ENCODE measurements at places on chromosomes 12 and 14.

GRCh38 chr14:60196291-60196690 is 31.1 kb upstream of the DHRS7 start:
- DNase-seq, result no peak

DNA sequence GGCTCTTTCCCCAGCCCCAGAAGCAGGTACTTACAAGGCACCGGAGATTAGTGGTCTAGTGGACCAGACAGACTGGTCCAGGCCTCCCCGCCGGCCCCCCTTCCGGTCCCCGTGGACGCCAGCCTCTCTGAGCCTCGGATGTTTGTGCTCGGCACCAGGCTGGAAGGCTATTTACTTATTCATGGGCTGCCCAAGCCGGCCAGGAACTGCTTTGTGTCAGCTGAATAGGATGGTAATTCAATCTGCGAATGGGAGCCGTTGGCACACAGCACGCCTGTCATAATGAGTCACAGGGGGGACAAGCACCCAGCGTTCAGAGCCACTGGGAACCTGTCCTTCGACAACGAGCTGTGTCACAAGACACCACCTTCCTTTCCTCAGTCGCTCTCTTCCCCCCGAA is 82.3 kb downstream of the RIMBP2 start:
- no peak for DNase-seq

DNA sequence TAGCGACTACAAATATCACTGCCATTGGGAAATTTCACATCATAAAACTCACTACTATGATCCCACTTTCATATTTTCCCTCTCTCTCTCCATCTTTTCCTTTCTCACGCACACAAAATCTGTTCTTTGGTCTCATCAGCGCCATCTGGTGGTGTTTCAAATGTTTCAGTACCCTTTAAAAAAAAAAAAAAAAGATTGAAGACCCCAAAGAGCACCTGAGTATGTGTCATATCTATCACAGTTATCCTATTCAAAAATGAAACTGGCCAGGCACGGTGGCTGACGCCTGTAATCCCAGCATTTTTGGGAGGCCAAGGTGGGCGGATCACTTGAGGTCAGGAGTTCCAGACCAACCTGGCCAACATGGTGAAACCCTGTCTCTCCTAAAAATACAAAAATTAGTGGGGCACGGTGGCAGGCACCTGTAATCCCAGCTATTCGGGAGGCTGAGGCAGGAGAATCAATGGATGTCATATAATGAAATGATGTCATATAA is 72.4 kb downstream of the TTC9 start:
- peak; percentile 8 for DNase-seq

GRCh38 chr14:54686219-54686870 is 119.4 kb downstream of the SAMD4A start:
- no peak for DNase-seq

- DNase-seq, result no peak
These were observed 390.3 kb downstream of the DIO2 start for GRCh38 chr14:79820866-79821535.

DNA sequence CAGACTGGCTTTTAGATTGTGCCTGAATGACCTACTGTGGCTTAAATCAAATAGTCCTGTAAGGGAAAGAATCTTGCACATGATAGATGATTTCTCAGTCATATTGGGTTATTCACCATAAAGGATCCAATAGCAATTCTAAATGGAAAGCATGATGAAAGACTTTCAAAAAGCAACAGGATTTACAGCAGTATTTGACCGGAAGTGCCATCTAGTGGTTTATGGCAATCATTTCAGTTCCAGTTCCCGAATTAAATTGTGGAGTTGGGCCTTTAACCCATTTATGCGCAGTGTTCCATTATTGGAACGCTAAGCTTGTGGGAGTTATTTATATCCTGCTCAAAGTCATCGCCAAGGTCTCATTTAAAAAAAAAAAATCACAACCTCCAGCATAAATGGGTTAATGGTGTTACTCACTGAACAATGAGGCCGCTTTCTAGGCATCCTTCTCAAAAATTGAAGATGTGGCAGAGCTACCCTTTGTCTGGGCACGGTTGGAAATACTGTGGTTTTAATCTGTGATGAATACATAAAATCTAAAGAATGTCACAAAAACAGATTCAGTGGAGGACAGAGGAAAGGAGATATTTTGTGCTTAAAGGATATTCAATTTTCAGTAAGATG is 60.8 kb upstream of the REP15 start:
- DNase-seq, result no peak

GRCh38 chr12:69698769-69699540 is at the start of gene BEST3:
BEST3 (minus strand) TSS chr12:69699303; CDS start chr12:69697798, 1,505 bp downstream.
- DNase-seq, result no peak

DNA sequence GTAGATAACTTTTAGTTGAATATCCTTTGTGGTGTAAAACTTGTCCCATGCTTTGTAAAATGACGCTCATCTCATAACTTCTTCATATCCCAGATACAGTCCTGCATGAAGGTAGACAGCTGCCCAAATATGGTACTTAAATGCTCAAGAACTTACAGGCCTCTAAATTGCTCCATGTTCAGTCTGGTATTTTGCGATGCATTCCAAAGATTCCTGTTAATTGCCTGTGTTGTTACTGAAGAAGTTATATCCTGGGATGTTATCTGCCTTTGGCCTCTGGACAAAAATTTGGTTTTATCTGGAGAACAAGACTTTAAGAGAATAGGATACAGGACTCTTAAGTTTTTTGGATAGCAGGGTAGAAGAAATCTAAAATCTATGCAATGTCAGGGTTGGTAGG is 473.0 kb downstream of the PCNX1 start:
- DNase-seq, result no peak

DNA sequence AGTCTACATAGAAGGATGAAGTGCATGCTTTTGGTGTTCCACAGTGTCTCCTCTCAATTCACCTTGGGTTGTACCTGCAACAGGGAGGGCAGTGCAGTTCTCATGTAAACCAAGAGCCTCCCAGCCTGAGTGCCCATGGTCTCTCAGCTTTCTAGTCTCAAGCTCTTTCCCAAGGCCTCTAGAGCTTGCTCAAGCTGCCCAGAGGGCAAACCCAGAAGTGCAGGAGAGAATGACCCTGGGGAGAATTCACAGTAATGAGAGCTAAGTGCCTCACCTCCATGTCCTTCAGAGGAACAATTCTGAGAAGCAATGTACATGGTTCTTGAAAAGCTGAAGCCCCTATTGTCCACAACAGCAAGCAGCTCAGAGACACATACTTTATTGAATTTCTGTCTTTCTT is 180.5 kb downstream of the BCAT1 start:
- DNase-seq, result no peak

- no peak for DNase-seq
These were observed 371.8 kb downstream of the RPL10L start for GRCh38 chr14:46279776-46280175.

- DNase-seq, result no peak
These were observed 94.6 kb upstream of the MUCL1 start for GRCh38 chr12:54759751-54760150.

DNA sequence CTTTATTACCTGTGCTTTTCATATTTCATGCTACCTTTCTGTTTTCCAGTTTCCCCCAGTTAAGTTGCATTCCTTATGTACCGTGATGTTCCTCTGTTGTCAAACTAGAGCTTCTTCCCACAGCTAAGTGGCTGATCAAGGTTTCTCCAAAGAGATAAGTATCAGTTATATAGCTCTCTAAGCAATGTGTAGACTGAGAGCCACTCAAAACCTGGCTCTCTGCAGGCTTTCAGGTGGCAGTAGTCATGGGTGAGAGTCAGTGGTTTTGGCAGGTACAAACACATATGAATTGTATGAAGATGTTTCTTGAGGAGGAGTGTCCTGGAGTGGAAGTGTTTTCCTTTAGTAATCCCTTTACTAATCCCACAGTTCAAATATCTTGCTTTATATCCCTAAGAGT is 28.4 kb downstream of the TXNRD1 start:
- no peak for DNase-seq

DNA sequence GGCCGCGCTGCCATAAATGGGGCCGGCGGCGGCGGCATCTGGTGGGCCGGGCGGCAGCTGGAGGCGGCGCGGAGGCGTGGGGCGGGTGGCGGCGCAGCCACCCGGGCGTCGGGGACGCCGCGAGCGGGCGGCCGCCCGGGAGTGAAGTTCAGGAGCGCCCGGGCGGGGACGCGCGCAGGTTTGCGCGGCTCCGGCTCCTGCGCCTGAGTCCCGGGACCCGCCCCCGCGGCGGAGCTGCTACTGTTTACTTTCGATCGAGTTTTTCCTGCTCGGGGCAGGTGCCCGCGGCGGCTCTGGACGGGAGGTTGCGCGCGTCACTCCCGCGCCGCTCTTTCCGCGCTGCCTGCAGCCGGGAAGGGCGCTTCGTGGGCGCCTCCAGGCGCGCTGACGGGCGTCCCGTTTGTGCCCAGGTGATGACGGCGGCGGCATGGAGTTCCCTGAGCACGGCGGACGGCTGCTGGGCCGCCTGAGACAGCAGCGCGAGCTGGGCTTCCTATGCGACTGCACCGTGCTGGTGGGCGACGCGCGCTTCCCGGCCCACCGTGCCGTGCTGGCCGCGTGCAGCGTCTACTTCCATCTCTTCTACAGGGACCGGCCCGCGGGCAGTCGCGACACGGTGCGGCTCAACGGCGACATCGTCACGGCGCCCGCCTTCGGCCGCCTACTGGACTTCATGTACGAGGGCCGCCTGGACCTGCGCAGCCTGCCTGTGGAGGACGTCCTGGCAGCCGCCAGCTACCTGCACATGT is at the start of gene ZBTB42:
Gene ZBTB42, plus strand, starts transcription at position 331 of the 749 bp plus-strand sequence. Its CDS starts 97 bp downstream, at position 428.
- no peak for DNase-seq

- DNase-seq, result no peak
These were observed 803 bp downstream of the STK38L start for GRCh38 chr12:27244689-27245488.

GRCh38 chr12:121536054-121536898 is 44.5 kb downstream of the KDM2B start:
- DNase-seq, result peak; percentile 70

DNA sequence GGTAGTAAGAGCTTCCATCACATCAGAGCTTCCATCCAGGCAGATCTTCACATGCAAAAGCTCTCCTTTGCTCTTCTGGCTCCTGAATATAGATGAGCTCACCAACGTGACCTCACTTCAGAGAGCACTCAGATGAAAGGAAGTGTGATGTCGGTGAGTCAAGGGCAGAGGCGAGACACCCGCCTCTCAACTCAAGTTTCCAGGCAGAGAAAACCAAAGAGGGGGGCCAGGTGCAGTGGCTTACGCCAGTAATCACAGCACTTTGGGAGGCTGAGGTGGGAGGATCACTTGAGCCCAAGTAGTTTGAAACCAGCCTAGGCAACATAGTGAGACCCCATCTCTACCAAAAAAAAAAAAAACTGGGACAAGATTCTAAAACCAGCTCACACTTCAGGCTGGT is 126.9 kb downstream of the DUSP6 start:
- peak; percentile 72 for DNase-seq

DNA sequence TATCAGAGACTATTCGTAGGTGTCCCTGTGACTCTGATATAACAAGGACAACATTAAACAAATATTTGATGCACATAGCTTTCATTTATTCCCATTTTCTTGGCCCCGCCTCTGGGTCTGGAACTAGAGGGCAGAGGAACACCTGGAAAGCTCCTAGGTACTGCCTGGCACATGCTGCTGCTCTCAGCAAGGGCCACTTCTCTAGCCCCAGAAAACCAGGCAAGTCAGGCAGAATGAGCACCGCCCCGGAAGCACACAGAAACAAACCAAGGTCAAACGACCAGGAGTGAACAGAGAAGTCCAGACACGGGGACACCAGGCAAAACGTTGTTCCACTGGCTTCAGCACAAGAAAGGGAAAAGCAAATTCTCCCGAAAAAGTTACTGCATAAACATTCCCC is 76.1 kb downstream of the TTC7B start:
- DNase-seq, result no peak

- no peak for DNase-seq
These were observed 862 bp downstream of the PIP4K2C start for GRCh38 chr12:57591782-57592325.

DNA sequence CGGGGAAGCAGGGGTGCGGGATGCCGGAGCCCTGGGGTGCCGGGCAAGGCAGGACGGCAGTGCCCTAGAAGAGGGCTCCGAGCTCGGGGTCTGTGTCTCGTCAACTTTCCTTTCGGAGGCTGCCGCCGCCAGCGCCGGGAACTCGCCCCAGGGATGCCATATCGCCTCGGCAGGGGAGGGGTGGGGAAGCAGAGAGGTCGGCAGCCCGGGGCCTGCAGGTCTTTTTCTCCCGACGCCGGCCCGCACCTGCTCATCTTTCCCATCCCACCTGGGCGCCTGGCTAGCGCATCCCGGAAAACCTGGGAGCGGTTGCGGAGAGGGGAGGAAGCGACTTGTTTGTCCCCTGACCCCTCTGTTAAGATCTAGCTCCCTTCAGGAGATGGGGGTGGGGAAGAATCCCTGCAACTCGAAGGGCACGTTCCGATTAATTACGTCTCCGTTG is 547 bp downstream of the CNTN1 start:
- no peak for DNase-seq

GRCh38 chr12:76346236-76346635 is 2.0 kb downstream of the BBS10 start:
- DNase-seq, result no peak

- DNase-seq, result no peak
These were observed 21.2 kb downstream of the CCDC92 start for GRCh38 chr12:123951467-123951866.

DNA sequence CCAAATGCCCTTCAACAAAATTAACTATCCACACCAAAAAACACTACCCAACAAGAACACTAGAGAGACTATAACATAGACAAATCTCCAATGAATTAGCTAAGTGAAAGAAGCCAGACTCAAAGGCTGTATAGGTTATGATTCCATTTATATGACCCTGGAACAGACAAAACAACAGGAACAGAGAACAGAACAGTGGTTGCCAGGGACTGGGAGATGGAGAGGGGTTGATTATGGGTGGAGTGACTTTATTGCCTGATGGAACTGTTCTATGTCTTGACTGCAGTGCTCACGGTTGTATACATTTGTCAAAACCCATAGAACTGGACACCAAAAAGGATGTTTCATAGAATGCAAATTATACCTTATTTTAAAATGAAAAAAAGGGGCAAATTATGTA is 14.9 kb downstream of the CATSPERB start:
- DNase-seq, result no peak

DNA sequence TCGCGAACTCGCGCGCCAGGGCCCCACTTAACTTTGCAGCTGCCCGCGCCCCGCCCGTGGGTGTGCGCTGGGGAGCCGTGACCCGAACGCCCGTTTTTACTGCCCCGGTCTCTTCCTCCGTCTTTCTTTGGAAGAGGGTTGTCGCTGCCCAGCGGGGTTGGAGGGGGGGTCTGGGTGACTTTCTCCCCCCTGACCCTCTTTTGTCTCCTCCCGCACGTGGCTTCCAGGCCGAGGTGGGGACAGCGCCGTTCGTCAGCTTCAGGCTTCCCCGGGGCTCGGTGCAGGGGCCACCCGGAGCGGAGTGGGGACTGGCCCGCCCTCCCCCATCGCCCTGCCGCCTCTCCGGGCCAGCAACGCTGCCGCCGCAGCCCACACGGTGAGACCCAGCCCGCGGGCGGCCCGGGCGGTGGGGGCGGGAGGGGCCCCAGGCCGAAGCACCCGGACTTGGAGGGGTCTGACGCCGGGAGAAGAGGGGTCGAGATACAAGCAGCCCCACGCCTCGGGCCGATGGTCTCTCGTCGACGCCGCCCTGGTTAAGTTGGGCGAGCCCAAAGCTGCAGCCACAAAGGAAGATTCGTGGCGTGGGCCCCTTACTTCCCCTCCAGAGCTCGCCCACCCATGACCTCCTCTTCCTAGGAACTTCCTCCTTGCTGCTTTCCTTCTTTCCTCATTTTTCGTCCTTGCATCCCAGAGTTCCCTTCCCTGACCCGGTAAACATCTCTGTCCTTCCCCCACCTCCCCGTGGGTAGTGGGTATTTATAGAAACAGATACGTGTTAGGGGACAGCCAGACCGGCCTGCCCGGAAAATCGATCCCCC is 1.2 kb downstream of the DYRK2 start:
- peak; percentile 25 for DNase-seq

GRCh38 chr12:54631551-54631950 is 3.1 kb downstream of the LACRT start:
- DNase-seq, result no peak
